ENCODE measurements at places on chromosomes 4 and X.

GRCh38 chr4:17811078-17811603, 362 bp downstream of the NCAPG start:
- DNase-seq: no peak

DNA sequence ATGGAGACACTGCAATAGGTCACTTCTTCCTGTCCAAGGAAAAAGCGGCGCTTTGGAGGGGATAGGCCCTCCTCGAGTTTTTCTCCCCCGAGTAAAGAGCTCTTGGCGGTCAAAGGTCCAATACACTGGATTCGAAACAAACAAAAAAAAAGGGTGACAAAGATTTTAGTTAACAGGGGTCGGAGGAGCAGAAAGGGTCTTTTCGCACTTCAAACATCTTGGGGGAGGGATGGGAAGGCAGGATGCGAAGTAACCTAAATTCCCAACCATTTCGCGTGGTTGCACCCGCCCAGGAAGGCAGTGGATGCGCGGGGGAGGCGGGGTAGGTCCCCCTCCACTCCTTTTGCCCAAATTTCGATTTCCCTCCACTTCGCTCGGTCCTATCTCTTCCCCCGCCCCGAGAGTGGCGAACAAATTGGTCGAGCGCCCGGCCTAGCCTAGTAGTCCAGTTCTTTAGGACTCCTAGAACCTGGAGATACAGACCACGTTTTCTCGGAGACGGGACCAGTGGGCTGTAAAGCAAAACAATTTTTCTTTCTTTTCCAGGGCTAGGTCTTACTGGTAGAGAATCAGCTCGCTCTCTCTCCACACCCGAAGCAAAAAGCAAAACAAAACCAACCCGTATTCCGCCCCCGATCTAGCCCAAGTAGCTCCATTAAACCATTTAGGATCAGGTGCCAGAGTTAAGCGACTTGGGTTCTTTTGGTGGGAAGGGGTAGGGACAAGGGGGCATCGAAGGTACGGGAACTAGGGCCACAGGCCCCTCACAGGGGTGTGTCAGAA, 2.0 kb upstream of the STAG2 start:
- DNase-seq: no peak

- DNase-seq: peak; percentile 75
Observed at GRCh38 chr4:158938220-158939044, 164.4 kb upstream of the RAPGEF2 start.

DNA sequence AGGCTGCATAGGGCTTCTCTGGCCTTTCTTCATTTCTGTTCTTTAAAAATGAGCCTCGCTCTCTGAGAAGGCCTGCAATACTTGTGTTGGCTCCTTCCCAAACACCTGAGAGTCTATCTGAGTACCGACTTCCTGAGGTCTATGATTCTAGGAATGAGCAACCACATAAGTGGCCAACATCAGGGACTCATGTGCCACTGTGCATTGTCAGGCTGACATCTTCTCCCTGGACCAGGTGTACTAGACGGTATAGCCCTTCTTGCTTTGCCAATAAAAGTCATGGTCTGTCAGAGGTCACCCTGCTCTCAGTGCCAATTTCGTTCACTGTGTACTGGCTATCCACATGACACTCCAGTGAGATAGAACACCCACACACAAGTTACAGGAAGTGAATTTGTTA, 67.4 kb upstream of the EPHA5 start:
- DNase-seq: no peak

GRCh38 chr4:112515198-112516065, 548 bp downstream of the NEUROG2 start:
- no peak for DNase-seq

DNA sequence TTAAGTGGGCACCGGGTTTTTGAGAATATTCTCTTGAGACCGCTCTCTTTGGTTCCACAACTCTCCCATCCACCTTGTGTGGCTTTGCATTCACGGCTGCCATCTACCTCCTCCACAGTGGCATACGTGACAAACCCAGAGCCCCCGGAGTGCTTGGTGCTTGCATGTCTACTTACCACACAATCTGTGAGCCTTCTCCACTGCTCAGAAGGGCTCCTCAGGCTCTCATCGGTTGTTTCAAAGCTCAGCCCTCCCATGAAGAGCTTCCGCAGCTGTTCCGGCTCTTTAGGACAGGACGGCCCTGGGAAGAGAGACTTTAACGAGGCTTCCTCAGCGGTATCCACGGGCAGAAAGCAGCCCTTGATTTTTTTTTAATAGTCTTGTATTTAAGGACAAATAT, 167.6 kb upstream of the ANK2 start:
- DNase-seq: no peak

DNA sequence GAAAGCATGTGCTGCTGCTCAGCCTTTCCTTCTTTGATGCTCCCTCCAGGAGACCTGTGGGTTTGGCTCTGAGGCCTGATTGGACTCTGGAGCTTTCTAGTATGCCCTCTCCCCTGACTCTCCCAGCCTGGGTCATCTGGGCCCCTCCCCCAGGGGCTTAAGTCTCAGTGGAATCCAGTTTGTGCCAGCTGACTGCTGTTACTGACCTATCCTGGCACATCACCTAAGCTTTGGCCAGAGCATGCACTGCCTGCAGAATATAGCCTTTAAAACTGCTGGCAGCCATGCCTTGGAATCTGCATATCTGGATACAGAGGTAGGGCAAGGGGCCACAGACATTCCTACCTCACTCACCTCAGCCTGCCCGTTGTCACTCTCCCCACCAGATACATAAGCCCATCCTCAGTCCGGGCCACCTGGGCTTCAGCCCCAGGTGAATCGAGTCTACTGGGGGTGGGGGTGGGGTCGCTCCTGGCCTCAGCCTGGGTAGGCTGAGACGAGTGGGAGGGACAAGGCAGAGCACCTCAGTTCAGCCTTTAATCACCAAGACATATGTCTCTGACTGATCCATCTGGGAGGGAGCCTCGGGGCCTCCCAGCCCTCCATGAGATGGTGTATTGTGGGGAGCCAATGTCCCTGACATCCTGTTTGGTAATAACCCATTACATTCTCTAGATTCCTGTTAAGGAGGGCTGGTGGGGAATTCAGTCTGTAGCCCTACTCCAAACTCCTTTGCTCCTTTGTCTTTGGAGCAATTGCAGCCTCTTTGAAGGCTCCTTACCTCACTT, 61.2 kb downstream of the STARD8 start:
- no peak for DNase-seq

GRCh38 chr4:1047976-1048772, 36.7 kb downstream of the FGFRL1 start:
- DNase-seq: no peak

DNA sequence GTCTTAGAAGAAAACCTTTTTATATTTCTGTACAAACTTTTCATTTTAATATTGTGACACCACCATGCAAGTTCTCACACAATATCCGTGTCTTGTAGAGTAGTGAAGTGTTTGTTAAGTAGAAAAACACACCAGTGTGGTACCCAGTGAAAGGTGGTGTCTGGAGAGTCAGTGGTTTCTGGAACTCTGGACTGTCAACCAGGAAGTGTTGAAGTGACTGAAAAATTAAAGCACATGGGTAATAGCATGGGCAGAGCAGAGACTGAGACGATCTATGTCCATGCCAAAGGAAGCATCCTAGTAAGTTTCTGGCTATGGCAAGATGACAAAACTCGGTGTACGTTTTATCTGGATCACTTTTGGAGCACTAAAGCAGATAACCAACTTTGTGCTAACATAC, 22.2 kb downstream of the RAB9A start:
- DNase-seq: no peak

DNA sequence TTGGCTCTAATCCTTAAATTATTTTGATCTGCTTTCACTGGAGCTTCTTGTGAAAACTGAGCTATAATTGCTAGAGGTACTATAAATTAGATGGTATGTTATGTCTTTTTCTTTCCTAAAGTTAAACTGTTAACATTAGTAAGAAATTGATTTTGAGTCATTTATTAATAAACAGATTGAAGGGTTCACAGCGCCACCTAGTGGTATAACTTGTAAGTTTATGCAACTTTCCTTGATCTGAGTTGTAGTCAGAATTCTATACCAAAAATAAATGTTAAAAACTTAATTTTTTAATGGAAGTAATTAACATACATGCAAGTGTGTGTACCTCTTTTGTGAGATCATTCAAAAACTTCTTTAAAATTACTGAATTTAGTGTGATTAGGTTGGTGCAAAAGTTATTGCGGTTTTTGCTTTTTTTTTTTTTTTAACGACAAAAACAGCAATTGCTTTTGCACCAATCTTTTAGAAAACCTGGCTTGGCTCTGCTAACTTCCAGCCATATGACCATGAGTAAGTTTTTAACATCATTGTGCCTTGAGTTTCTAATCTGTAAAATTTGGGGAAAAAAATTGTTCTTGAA, 151.5 kb downstream of the CENPC start:
- peak; percentile 6 for DNase-seq

GRCh38 chr4:168853770-168854169, 156.3 kb downstream of the CBR4 start:
- no peak for DNase-seq

Measured in fibroblast of skin of left quadriceps (primary cell).